Activated CD4-positive, alpha-beta T cell treated with anti-CD3 and anti-CD28 coated beads, Interleukin-2, amount 50 U/mL, for 48 hours (primary cell): ENCODE measurements at places on chromosomes 12 and 14.

DNA sequence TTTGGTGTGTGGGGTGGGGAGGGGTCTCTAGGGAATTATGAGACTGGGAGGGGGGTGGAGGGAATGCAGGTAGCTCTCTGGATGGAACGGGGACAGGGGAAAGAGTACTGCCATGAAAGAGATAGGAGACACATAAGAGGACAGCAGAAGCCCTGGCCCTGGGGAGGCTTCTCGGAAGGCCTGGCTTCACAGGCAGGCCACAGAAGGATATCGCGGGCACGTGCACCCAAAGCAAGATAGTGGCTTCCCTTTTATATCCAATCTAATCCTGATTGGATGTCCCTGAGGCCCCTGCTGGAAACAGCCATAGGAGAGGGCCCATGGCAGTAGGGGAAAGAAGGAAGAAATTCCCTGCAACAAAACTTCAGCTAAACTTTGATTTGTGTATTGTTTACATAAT is 113.5 kb downstream of the GCH1 start:
- no peak for DNase-seq

DNA sequence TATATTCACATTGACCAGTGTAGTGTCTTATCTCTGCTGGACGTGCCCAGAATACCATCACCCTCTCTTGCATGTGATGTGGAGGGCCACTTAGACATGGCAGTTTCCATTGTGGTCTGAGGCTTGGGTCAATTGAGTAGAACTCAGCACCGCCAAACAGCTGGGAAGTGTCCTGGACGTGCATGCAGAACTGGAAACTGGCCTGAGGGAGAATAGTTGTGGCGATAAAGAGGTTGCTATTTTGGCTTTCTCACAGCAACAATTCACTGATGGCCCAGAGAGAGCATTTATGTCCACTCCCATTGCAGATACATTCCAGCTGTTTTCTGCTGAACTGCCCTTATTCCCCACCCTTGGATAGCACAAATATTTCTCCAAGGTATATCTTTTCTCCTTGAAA is 210.1 kb upstream of the DAAM1 start:
- DNase-seq = no peak

DNA sequence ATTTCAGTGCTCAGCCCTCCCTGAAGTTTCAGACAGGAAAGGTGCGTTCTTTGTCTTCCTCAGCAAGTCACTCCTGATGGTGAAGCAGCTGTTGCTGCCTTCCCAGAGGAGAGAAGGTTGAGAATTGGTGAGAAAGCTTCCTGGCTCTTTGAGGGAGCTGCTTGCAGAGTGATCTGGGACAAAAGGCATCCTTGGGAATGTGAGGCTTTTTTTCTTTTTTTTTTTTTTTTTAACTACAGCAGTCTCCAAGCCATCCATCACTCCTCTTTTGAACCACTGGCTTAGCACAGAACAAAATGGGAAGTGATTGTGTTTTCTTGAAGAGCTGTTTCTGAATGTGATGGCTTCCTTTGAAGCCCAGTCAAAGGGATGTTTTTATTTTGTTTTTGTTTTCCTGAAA is 120.4 kb upstream of the LRIG3 start:
- DNase-seq = no peak

DNA sequence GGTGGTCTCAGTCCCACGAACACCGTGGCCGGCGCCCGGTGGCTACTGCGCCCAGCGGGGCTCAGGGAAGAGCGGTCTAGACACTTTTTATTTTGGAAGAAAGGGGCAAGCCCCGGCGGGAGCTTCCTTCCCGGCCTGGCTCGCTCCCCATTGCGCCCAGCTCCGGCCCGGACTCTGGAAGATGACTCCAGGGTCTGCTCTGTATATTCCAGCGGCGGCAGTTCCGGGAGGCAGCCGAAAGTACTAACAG is 225.1 kb upstream of the CRY1 start:
- no peak for DNase-seq

DNA sequence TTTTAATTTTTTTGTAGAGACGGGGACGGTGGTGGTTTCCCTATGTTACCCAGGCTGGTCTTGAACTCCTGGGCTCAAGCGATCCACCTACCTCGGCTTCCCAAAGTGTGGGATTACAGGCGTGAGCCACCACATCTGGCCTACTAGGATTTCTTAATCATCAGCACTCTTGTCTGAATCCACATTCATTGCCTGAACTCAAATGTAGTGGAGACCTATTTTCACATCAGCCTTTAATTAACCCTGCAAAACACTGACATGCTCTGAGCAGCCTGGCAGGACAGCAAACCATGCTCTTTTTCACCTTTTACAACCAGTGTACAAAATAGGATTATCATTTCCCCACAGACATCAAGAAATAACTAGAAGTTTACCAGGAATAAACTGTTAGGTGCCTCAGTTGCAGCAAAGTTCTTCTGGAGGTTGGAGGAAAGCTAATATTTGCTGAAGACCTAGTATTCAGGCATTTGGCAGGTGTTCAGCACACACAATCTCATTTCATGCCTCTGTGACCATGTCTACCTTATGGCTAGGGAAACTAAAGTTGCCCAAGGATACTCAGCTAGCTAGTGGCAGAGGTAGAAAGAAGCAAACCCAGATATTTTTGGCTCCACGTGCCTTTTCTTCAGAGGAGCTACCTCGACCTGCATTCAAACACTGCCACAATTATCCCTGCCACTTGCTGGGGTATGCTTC is 37.7 kb downstream of the CFL2 start:
- no peak for DNase-seq

DNA sequence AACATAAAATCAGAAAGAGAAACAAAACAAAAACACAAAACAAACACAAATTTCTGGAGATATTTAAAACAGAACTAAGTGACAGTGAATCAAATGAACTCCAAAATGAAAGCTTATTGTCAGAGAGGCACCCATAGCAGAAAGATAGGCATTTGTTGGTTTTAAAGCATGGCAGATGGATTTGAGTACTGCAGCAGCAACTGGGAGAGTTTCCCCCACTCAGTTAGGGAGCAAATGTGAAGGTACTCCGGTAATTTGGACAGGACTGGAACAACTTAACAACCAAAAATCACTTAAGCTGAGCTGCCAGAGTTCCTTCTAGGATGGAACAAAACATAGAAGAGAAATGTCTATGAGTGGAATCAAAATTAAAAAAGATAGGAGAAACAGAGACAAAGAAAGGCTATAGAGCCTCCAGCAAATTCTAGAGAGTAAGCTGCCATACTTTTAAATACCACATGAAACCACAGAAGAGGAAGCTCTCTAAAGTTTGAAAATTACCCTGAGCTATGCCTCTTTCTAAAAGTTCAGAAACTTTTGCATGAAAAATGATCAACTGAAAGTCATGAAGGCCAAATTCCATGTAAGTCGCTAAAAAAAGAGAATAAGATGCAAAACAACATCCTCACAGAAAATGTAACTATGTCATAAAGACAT is 1248.3 kb upstream of the USP15 start:
- no peak for DNase-seq

GRCh38 chr14:51185754-51186153 is 54.3 kb upstream of the TMX1 start:
- no peak for DNase-seq

- DNase-seq = no peak
Observed at GRCh38 chr14:99072956-99073355, 199.0 kb downstream of the BCL11B start.

DNA sequence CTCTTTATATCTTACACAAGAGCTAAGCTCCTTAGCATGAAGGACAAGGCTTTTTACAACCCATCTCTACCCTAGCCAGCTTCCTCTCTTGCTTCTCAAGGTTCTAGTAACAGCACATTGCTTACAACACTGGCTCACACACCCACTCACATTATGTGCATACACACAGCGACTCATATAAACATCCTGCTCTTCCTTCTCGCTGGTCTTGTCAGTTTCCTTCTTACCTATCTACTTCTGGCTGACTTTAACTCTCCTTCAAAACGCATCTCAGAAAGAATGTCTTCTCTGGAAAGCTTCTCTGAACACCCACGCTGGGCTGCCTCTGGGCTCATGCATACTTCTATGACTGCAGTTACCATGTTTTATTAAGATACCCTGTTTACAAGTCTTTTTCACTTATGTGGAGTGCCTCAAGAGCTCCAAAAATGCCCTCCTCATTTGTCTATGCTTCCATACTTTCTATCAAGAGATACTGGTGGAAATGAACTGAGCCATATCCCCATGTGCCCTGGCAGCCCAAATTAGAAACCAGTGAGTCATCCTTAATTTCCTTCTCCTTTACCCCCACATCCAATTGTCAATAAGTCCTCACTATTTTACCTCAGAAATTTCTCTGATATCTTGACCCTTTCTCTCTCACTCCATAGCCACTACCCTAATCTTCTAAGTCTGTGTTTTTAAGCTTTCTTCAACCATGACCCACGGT is 126.9 kb upstream of the KRAS start:
- DNase-seq = peak; percentile 25

DNA sequence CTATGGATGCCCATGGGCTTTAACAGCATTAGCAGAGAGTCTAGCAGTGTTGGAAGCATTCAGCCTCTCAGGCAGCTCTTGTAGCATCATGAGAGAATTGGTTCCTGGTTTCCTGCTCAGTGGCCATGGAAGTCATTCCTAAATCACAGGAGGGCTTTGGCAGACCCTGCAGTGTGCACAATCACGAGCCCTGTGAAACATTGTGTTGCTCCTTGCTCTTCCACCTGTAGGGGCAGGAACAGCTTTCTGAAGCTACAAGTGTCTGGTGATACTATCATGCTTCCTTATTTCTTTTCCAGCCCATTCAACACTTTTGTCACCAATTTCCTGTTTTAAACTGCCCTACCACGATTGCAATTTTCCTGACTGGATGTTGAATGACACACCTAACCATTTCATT is 402.2 kb upstream of the USP15 start:
- no peak for DNase-seq
